Vagina (tissue), 2 donors: ENCODE measurements at places on chromosomes 16 and 17.

DNA sequence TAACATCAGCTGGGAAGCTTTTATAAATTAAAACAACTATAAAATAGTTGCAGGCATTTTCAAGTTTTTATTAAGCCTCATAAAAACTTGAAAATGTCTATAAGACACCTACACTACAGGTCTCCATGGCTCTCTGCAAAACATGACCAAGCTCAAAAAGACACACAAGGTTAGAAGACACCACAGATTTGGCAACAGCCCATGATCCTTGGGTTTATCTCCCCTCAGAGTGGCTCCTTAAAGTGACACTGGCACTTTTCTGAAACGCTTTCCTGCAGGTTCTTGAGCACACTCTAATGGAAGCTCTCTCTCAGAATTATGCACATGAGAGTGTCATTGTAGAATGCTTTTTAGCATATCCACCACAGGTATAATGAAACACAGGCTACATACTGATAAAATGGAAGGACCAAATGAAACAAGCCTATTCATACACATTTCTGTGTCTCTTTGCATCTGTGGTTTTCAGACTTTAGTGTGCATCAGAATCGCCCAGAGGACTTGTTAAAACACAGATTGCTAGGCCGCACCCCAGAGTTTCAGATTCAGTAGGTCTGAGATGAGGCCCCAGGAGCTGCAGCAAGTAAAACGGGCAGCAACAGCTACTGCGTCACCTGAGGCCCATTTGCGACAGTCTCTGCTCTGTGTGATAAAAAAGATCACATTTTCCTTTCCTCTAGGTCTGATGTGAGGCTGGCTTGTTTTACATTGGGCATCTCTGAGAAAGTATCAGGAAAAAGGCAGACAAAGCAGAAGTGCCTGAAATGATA lies 75.0 kb upstream of the WSB1 start:
- no peak for DNase-seq

GRCh38 chr16:80260906-80261311 lies 279.9 kb upstream of the DYNLRB2 start:
- DNase-seq = no peak

- no peak for DNase-seq
Observed at GRCh38 chr16:11480634-11481033, 106.1 kb downstream of the LITAF start.

DNA sequence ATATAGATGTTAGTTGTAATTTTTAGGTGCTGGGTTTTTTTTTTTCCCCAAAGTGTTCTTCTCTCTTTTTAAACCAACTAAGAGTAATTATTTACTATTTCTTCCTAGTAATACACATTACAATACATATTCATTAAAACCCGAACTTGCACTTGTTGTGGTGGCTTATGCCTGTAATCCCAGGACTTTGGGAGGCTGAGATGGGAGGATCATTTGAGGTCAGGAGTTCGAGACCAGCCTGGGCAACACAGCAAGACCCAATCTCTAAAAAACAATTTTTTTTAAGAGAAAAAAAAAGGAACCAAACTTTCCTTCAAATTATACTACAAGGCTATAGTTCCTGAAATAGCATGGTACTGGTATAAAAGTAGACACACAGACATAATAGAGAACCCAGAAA lies 3.8 kb downstream of the EFCAB5 start:
- DNase-seq = no peak

GRCh38 chr16:1078579-1079021 lies 6.1 kb downstream of the SSTR5 start:
- no peak for DNase-seq

DNA sequence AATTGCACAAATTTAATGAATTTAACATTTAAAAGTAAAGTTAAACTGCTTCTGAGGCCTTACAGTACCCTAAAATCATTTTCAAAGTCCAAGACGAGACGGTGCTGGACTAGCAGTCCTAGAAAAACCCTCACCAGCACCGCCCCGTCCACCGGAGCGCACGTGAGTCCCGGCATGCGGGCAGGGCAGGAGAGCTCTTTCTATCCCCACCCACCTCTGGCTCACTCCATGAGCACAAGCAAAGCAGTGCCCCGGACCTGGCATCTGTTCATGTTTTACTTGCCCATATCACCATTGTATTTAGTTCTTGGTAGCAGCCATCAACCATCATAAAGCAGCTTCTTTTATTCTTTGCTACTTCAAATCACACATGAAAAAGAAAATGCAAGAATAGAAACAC lies 41.7 kb downstream of the ANKRD11 start:
- DNase-seq = no peak

DNA sequence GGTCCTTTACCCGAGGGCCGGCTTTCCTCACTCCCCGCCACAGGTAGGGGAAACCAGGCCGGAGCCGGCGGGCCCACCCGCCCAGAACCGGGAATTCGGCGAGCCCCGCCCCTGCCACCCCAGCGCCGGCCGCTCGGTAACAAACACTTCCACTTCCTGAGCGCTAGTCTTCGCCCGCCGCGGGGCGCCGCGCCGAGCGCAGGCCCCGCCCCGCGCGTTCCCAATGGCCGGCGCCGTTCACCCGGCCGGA lies 224 bp upstream of the NHERF1 start:
- DNase-seq = no peak

DNA sequence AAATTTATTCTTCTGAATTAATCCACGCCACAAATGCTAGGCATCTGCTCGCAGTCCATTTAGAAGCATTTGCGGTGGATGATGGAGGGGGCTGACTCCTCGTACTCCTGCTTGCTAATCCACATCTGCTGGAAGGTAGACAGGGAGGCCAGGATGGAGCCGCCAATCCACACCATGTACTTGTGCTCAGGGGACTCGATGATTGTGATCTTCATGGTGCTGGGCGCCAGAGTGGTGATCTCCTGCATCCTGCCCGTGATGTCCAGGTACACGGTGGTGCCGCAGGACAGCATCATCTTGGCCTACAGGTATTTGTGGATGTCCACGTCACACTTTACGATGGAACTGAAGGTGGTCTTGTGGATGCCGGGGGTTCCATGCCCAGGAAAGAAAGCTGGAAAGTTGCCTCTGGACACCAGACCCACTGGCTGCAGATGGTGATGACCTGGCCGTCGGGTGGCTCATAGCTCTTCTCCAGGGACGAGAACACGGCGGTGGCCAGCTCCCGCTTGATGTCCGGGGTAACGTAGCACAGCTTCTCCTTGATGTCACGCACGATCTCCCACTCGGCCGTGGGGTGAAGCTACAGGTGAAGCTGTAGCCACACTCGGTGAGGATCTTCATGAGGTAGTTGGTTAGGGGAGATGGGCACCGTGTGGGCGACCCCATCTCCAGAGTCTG lies 7.5 kb upstream of the HEATR3 start:
- DNase-seq = no peak

GRCh38 chr16:49575346-49576172 lies 202.0 kb downstream of the C16orf78 start:
- no peak for DNase-seq

DNA sequence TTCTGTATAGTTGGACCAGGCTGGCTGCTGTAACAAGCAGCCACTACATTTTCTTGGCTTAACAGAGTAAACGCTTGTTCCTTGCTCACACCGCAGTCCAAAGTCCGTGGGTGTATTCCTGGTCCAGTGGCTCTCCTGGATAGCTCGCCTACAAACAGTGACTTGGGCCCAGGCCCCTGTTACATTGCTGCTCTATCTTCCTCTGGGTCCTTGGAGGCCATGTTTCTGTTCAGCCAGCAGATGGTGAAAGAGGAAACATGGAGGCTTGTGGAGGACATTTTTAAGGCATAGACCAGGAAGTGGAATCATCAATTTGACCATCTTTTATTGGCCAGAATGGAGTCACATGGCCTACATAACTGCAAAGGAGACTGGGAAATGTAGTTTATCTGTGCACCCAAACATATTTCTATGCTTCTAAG lies 55.1 kb downstream of the ATP2C2 start:
- DNase-seq = no peak

DNA sequence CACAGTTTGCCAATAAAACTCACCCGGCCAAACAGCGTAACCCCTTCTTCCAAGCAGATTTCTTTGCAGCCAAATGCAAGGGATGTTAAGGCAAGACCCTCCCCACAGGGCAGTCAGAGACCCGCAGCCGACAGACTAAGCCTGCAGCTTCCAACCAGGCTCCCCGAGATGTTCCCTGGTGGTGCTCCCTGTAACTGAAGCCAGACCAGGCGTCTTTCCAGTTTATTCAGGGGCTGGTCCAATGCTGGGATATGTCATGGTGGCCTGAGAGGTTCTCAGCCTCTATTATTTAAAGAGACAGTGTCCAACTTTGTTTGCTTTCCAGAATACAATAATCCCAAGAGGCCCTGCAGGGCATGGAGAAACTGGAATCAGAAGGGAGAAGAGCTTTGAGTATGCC lies at the start of gene PMP22:
PMP22 (minus strand) TSS at position 196 of the 400 bp plus-strand sequence. CDS start 4,599 bp downstream, outside the sequence.
- peak; percentile 91 for DNase-seq
